Bronchial epithelial cell (primary cell): ENCODE measurements at places on chromosomes 2 and 18.

DNA sequence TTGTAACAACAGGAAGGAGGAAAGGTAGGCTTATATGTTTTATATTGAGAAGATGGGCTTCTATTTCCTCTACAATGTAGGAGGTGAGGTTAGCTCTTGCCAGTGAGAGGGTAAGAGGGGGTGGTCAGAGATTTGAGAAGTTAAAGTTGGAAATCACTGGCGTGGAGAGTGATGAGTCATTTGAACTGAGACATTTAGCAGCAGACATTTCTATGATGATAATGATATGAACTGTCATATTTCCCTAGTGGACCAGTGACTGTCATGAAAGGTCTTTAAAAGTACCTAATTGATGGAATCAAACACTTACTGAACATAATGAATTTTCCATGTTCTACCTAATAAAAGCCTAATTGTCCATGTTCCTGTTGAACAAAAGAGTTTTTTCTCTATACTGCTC lies 126.1 kb downstream of the FAM161A start:
- peak; percentile 20 for DNase-seq

DNA sequence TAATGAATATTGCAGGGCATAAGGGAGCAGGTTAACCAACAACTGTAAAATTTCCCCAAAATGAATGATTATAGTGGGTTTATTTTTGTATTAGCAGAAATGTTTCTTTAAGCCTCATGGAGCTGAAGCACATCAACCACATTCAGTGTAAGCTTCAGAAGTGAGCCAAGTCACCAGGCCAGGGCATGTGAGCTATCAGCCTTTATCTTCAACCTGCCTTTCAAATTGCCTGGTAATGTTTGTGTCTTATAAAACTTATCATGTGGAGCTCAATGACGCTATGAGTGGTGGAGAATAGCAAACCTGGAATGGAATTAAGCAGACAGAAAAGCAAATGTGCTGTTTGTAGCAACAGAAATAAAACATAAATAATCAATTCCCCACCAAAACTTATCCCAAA lies 1068.4 kb downstream of the LRP1B start:
- no peak for DNase-seq

- no peak for DNase-seq
These were observed 4.0 kb downstream of the IL1R2 start for GRCh38 chr2:101995804-101996203.

GRCh38 chr2:28802975-28803429 lies 7.6 kb upstream of the SPDYA start:
- DNase-seq = no peak

GRCh38 chr2:26002632-26003310 lies 20.5 kb upstream of the KIF3C start:
- peak; percentile 44 for DNase-seq

DNA sequence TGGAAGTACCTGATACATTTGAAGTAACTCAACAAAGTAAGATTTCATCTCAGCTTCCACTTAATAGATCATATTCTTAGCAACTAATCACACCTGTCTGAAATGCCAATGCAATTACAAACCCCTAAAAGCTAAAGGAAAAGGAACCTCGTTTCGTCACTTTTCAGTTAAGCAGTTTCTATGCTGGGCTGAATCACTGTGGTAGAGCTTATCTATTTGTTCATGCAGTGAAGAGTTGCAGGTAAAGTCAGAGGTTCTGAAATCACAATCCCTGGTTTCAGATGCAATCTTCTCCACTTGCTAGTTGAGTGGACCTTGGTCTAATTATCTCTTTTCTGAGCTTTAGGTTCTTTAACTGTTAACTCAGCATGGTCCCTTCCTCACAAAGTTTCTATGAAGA lies 6.3 kb downstream of the HRH4 start:
- peak; percentile 7 for DNase-seq

DNA sequence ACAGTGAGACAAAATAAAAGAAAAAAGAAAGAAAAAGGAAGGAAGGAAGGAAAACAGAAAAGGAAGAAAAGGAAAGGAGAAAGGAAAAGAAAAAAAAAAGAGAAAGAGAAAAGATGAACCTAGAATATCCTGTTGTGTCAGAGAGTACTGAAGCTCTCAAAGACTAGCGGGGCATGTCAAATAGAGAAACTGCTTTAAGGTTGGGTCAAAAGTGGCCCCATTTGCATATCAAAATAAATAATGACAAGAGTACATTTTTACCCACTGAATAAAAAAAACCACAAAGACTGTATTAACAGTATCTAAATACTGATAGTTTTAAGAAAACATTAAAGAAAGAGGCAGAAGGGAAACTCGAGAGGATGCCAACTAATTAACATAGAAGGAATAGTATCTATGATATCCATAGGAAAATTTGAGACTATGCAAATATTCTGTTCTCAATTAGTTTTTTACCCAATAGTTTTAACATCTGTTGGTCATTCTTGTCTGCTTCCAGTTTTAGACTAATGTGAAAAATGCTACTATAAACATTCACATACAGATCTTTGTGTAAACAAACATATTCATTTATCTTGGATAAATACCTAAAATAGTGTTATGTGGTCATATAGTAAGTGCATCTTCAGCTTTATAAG lies 53.2 kb downstream of the SFXN5 start:
- no peak for DNase-seq

DNA sequence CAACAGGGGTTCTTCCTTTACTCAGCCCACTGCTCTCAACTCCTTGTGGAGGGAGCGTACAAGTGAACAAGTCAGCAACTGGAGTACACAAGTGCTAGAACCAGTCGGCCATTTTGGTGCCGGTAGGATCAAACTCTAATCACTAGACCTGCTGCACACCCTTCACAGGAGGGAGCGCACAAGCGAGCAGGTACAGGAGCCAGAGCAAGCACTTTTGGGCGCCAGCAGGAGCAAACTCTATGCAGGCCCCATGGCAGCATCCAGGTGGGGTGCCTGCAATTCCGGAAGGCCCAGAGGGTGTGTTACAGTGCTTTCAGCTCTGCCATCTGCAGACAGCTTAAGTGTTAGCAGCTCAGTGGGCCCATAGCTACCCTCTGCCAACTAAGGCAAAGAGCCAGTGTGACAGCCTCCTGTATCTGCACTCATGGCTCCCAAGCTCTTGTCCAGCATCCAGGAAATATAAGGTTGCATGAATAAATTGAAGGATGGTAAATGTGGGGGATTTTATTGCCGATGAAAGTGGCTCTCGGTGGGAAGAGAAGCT lies 426.1 kb downstream of the DCC start:
- no peak for DNase-seq

DNA sequence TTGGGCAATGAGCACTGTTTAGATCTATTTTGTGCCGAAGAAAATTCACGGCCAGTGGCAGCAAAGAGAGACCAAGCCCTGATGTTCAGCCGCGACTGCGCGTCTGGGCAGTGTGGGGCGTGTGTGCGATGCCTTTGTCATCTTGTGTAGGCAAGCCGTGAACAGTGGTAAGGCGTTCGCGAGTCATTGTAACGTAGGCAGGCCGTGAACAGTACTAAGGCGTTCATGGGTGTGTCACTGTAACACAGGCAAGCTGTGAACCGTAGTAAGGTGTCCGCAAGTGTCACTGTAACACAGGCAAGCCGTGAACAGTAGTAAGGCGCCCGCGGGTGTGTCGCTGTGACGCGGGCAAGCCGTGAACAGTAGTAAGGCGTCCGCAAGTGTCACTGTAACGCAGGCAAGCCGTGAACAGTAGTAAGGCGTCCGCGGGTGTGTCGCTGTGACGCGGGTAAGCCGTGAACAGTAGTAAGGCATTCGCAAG lies 99.9 kb downstream of the NFATC1 start:
- DNase-seq = no peak

DNA sequence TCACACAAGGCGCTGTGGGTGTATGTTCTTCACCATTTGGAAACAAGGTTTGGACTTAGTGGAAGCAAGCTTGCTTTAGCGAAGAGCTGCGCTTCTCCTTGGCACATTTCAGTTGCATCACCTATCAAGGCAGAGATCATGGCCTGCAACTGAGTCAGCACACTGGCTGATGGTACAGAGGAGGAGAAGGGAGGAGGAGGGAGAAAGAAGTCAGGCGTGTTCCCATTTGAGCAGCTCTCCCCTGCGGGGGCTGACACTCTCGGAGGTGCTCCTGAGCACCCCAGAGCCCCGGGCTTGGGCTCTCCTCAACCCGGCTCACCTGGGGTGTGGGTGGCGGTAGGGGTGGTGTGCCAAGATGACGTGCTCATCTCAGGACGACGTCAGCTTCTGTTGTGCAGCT lies 6.0 kb upstream of the SERPINB5 start:
- DNase-seq = peak; percentile 34

- peak; percentile 31 for DNase-seq
These were observed 8.2 kb downstream of the SLC35F6 start for GRCh38 chr2:26772064-26773001.

DNA sequence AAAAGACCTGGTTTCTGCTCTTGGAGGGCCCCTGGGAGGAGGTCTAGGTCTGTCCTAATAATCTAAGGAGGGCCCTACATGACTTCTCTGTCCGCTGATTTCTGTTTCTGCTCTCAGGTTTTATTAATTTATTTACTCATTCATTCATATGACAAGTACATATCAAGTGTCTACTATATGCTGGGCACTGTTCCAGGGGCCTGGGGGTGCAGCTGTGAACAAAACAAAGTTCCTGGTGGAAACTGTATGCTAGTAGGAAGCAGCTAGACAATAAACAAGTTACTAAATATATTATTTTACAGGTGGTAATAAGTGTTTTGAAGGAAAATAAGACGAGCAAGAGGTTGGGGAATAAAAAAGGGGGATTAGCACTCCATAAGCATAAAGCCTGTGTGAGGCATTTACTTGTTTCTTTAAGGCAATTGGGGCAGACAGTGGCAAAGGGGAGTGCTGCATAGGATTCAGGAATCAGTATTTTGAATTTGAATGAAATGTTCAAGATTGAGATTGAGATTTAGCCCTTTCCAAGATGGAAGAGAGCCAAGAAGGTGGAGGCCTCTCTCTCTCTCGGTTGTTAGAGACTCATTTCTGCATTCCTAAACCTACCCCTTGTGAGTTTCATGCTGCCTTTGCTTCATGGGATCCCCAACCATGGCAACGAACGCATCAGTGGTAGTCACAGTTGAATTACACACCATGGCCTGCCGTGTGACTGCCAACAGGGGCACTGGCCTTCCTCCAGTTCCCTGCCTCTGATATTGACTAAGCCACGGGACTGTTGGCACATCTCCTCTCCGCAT lies 28.3 kb downstream of the DRC1 start:
- DNase-seq = no peak

DNA sequence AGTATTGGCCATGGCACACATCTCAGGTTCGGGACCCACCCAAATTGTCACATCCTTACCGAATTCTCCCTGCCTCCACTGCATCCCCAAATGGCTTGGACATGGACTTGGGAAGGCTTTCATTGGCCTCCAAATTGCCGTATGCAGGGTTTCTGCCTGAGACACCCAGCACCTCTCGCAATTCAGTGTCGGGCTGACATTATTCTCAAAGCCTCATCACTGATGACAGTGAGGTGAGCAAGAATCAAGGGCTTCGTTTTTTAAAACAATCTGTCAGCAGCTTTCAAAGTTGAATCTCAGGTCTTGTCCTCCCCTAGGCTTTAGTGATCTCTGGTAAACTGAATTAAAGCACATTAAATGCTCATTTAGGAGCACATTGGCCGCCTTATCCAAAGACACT lies 29.5 kb upstream of the TGFA start:
- DNase-seq = no peak

DNA sequence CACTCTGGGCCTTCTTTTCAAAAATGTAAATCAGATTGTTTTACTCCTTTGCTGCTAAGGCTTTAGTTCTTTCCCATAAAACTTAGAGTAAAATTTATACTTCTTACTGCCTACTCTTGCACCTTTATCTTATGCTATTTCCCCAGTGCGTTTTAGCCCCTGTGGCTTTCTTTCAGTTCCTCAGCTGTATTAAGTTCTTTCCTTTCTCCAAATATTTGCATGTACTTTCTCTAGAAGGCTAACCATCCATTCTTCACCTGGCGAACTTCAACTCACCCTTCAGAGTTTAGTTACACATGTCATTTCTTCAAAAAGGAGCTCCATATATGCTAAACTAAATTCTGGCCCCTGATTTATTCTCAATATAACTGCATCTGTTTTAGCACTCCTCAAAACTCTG lies 160.7 kb downstream of the FSHR start:
- no peak for DNase-seq

- no peak for DNase-seq
These were observed 234.1 kb downstream of the DYSF start for GRCh38 chr2:71687412-71687811.

DNA sequence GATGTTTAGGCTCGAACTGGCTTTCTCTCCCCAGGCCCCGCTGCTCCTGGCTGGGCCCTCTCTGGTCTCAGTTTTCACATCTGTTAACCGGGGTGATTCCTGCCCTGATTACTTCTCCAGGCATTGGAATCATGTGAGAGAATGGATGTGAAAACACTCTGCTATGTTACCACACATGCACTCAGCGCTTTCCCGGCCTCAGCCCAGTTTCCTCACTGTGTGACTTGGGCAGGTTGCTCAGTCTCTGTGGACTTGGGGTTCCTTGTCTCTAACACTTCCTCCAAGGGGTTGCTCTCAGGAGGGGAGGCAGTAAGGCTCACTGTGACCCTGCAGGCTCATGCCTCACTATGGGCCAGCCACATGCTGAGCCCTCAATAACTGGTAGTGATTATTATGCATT lies 230.4 kb upstream of the HS6ST1 start:
- DNase-seq = no peak

DNA sequence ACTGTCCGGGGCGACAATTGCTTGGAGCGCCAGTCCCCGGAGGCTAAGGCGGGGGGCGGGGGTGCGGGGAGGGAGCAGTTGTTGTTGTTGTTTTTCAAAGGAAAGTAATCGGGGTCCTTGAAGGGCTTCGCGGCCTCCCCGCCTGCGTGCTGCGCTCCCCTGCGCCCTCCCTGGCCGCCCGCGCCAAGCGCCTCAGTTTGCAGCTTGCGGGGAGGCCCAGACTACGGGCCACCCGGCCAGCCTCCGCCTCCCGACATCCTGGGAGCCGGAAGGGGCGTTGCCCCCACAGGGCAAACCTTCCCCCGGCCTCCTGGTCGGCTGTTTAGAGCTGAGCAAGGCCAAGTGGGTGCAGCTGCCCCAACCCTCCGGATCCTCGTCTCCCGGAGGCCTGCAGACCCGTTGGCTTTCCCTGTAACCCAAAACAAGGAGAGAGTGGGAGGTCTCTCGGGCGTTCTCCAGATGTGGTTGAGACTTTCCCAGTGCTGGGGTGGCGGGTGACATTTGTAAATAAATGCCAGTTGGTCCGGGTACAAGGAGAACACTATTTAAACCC lies 3.7 kb upstream of the SIX3 start:
- DNase-seq = no peak

GRCh38 chr18:76621782-76622495 lies 126.9 kb upstream of the ZNF516 start:
- DNase-seq = peak; percentile 82

DNA sequence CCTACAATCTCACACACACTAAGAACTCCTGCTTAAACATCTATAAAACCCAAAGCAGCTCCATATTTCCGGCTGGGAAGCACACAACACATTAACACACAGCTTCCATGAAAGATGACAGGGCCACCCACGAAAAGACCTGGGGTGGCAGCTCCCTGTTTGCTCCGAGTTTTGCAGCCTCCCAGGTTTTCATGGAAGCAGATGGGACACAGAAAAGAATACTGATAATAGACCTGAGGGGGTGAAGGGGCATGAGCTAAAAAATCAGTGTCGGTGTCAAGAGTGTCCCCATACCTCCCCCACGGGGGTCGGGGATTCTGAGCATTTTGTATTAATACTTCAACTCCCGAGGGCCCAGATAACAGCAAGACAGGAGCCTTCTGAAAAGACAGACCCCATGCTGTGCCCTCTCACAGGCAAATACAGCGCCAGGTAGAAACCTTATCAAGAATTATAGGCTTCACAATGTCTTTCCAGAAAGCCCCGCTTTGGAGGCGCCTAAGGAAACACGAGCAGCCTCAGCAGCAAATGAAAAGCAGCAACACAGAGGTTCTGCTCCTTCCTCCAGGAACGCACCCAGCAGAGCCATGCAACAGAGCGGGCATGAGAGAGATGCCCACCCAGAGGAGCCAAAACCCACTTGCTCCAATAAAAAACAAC lies 50.5 kb downstream of the ZNF516 start:
- no peak for DNase-seq
